Substantia nigra (tissue), 51 donors: ENCODE measurements at places on chromosomes 16 and 17.

- no peak for DNase-seq
These were observed 192.8 kb upstream of the CDH11 start for GRCh38 chr16:65314627-65315008.

DNA sequence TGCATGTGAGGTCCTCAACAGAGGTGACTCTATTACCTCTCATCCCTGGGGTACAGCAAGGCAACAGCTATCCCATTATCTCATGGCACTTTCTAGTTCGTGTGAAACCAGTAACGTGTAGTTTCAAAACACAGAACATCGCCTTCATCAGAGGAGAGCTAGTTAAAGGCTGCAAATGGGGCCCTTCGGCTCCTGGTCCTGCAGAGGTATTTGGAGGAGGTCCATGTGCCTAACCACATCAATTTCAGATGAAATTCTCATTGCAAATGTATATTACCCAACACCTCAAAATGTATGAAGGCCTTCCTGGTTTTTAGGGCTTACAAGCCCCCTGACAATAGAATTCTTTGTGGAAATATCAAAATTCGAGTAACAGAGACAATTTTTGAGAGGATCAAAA is 95.7 kb upstream of the PSMD7 start:
- DNase-seq = no peak

GRCh38 chr16:85613604-85614337 is 649 bp downstream of the GSE1 start:
- peak; percentile 21 for DNase-seq

DNA sequence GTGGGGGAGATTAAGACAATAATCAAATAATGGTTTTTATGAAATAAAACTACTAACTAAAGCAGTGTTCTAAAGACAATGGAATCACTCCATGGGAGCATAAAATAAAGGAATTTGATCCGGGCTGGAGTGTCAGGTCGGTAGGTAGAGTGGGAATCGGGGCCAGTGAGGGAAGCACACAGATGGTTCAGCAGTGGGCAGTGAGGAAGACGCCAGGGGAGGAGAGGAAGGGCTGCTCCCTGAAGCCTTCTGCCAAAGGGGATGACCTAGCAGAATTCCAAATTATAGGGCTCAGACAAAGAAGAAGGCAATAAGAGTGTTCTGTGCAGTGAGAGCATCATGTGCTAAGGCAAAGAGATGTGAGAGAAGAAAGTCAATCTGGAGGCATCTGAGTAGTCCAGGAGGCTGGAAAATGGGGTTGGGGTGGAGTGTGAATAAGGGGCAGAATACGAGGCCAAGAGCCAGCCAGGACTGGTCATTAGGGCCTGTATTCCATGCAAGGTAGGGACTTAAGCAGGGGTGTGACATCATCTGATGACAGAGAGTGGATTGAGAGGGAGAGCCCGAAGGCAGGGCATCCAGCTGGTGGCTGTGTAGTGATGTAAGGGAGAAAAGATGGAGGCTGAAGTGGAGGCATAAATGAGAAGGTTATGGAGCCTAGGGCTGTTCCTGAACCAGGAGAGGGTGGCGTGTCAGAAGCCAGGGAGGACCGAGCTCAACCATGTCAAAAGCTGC is 137.6 kb downstream of the COPRS start:
- DNase-seq = no peak

- no peak for DNase-seq
These were observed 12.9 kb downstream of the MXRA7 start for GRCh38 chr17:76697702-76698465.

DNA sequence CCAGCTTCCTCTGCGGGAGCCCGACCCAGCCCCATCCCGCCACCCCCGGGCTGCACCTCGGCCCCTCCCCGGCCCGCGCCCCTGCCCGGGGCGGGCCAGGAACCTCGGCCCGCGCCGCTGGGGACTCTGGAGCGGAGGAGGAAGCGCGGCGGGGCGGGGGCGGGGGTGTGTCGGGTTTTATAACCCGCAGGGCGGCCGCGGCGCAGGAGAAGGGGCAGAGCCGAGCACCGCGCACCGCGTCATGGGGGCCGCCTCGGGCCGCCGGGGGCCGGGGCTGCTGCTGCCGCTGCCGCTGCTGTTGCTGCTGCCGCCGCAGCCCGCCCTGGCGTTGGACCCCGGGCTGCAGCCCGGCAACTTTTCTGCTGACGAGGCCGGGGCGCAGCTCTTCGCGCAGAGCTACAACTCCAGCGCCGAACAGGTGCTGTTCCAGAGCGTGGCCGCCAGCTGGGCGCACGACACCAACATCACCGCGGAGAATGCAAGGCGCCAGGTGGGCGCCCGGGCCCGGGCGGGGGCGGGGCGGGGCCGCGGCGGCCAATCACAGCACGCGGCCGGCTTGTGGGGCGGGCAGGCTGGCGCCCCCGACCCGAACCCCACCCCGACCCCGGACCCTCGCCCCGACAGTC is at the start of gene ACE:
Gene ACE, plus strand, starts transcription at position 208 of the 626 bp plus-strand sequence. Its CDS starts 34 bp downstream, at position 242.
- DNase-seq = no peak

- no peak for DNase-seq
These were observed 23.2 kb upstream of the C16orf74 start for GRCh38 chr16:85774136-85774535.

DNA sequence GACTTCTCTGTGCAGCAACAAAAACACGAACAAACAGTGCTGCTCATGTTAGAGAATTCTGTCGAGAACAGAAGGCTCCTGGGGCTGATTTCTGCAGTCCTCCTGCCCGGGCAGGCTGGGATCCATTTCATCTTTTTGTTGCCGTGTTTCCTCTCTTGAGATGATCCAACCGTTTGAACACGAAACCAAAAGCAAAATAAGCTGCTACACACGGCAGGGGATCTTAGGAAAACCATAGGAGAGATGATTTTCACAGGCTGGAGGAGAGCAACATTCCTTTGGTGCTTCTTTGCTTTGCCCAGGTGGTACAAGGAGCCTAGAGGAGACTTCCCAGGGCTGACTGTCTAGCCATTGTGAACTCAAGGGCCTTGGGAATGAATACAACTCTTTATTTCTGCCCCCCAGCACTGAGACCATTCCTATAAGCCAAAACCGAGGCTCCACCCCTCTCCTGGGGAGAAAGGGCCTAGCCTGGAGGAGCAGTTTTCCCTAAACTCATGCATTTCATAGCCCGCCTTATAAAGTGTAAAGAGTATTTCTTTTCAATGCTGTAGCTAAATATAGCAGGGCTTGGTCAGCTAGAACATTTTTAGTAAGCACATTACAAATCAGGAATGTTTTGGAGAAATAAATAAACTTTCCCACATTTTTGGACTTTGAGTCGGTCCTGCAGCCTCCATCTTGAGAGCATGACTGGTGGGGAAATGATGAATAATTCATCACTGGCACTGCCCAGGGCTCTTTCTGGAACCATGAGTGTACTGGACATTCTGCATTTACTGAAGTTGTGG is 7.7 kb downstream of the FOXL1 start:
- no peak for DNase-seq

GRCh38 chr17:57995076-57995956 is 7.3 kb upstream of the VEZF1 start:
- no peak for DNase-seq

- DNase-seq = no peak
These were observed 772 bp upstream of the KIF22 start for GRCh38 chr16:29789775-29790182.

- no peak for DNase-seq
These were observed 21.1 kb downstream of the IL4R start for GRCh38 chr16:27334838-27335237.

GRCh38 chr16:87918338-87918737 is 18.0 kb downstream of the CA5A start:
- no peak for DNase-seq

DNA sequence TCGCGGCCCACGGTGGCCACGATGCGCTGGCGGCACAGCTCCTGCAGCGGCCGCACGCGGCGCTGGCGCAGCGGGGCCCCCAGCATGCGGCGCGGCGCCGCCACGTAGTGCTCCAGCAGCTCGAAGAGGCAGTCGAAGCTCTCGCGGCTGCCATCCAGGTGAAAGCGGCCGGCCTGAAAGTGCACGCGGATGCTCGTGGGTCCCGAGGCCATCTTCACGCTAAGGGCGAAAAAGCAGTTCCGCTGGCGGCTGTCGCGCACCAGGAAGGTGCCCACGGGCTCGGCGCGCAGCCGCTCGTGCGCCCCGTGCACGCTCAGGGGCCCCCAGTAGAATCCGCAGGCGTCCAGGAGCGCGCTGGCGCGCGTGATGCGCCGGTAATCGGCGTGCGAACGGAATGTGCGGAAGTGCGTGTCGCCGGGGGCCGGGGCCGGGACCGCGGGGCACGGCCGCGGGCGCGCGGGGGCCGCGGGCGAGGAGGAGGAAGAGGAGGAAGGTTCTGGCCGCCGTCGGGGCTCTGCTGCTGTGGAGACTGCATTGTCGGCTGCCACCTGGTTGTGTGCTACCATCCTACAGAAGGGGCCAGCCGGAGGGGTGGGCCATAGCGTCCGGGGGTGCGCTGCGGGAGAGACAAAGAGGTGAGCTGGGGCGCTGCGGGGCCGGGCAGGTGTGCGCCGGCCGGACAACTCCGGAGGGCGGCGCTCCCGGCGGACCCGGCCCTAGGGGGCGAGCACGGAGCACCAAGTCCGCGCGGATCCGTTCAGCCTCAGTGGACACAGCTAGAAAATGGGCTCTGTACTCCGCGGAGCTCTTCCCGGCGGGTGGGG is 879 bp downstream of the SOCS1 start:
- DNase-seq = no peak

DNA sequence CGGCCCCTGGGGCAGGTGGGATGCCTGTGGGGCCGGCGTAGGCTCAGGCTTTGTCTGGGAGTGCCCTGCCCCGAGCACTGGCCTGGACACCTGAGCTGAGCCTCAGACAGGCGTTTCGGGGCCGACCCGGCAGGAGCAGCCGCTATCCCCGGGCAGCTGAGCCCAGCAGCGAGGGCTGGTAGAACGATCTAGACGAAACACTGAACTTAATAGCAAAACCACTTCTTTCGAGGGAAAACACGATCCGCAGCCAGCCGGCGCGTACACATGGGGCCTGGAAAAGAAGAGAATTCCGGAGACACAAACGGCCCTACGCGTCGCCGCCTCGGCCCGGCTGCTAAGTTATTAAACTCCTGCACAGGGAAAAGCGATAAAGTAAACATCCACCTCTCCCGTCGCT is 22.0 kb upstream of the SSTR5 start:
- DNase-seq = no peak

GRCh38 chr16:48113001-48113400 is 42.8 kb downstream of the ABCC12 start:
- DNase-seq = no peak

GRCh38 chr17:41500131-41500911 is 5.1 kb downstream of the KRT13 start:
- DNase-seq = no peak

GRCh38 chr16:24520983-24521382 is 18.4 kb upstream of the RBBP6 start:
- DNase-seq = no peak

- DNase-seq = no peak
These were observed 15.3 kb downstream of the TMC7 start for GRCh38 chr16:18999045-18999393.

DNA sequence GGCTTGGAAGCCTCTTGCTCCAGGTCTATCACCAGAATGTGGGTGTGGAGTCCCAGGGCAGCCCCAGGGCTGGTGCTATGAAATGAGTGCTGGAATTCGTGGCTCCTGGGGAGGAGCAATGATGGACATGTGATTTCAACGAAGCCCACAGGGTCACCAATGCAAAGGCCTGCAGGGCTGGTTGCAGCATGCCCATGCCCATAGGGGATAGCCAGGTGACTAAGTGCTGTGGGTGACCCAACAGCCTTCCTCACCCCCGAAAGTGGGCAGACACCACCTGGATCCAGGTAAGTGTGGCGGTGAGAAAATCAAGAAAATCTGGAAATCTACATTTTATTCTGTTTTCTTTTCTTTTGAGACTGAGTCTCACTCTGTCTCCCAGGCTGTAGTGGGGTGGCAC is 87.5 kb upstream of the GPRC5B start:
- no peak for DNase-seq

- no peak for DNase-seq
These were observed 228.6 kb downstream of the ZFHX3 start for GRCh38 chr16:72819345-72819744.

- no peak for DNase-seq
These were observed 58.9 kb downstream of the NOS2 start for GRCh38 chr17:27741361-27741861.

GRCh38 chr16:50244140-50244503 is 22.2 kb upstream of the ADCY7 start:
- DNase-seq = no peak

DNA sequence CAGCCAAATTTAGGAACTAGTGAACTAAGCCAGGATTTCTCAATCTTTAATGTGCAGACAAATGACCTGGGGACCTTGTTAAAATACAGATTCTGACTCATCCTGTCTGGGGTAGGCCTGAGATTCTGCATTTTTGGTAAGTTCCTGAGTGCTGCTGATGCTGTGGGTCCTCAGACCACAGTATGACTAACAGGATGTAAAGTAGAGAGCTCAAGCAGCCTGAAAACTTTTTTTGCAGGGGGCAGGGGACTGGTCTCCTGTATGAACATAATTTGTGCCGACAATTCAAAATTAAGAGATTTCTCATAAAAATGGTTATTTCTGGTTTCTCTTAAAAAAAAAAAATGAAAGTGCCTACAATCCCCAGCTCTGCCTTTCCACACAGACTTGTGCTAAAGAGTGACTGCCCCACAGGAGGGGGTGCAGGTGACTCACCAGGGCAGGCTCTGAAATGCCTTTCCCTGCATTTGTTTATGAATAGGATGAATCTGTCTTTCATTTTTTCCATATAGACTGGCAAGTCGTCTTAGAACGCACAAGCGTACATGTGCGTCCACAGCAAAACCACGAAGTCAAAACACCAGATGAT is 271.5 kb downstream of the PHKB start:
- DNase-seq = no peak

- no peak for DNase-seq
These were observed 10.9 kb upstream of the TMEM98 start for GRCh38 chr17:32917081-32917480.

DNA sequence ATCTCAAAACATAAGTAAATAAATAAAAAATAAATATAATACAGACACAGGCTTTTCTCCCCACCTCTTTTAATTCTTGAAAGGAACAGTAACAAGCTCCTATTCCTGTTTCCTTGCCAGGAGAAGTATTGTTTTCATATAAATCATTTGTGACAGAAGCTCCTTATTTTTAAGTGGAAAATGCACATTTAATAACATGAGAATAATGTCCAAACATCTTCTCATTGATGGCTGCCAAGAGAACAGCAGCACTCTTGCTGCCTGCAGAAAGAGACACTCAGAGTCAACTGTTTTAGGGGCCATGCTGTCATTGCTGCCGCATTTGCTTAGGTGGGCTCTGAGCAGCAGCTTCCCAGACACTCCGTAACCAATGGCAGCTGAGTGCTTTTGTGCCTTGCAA is 580.1 kb downstream of the WWOX start:
- DNase-seq = no peak

GRCh38 chr16:8703693-8704092 is 29.3 kb downstream of the ABAT start:
- no peak for DNase-seq

DNA sequence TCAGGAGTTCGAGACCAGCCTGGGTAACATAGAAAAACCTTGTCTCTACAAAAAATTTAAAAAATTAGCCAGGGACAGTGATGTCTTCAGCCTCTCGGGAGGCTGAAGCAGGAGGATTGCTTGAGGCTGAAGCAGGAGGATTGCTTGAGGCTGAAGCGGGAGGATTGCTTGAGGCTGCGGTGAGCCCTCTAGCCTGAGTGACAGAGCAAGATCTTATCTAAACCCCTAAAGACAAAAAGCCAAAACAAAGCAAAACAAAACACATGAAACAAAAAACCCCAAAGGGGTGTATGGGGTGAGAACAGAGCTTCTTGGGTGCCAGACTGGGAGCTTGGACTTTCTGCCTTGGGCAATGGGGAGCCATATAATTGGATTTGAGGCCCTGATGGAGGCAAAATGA is 2.6 kb downstream of the SPNS3 start:
- DNase-seq = no peak

- DNase-seq = no peak
These were observed 74.1 kb downstream of the SPECC1 start for GRCh38 chr17:20083156-20083859.
